ENCODE measurements at places on chromosomes 2 and 18.

GRCh38 chr2:84646514-84646913, 130.2 kb downstream of the DNAH6 start:
- DNase-seq: no peak

GRCh38 chr2:207253666-207254345, 88.1 kb upstream of the KLF7 start:
- DNase-seq: peak; percentile 18

- DNase-seq: no peak
Measured at GRCh38 chr18:7256618-7257425, 25.9 kb downstream of the LRRC30 start.

- no peak for DNase-seq
Measured at GRCh38 chr2:106607371-106607770, 120.2 kb downstream of the CD8B2 start.

- DNase-seq: no peak
Measured at GRCh38 chr2:170214309-170214948, 36.5 kb downstream of the MYO3B start.

DNA sequence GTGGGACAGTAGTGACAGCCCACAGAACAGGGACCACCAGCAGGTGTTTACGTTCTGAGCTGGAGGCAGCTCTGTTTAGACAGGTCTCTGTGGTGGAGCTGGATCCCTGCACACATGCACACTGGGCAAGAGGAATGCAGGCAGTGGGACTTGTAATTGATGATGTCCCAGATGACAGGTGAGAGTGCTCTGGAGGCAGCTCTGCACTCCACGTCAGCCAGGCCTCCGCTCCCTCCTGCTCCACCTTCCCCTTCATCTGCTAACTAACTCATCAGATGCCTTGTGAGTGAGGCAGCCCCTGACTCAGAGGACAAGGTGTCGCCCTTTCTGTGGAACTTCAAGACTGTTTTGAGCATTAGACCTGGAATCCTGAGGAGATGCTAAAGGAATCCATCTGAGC, 53.2 kb downstream of the SH3YL1 start:
- no peak for DNase-seq

GRCh38 chr2:19158896-19159295, 199.5 kb downstream of the OSR1 start:
- DNase-seq: no peak

DNA sequence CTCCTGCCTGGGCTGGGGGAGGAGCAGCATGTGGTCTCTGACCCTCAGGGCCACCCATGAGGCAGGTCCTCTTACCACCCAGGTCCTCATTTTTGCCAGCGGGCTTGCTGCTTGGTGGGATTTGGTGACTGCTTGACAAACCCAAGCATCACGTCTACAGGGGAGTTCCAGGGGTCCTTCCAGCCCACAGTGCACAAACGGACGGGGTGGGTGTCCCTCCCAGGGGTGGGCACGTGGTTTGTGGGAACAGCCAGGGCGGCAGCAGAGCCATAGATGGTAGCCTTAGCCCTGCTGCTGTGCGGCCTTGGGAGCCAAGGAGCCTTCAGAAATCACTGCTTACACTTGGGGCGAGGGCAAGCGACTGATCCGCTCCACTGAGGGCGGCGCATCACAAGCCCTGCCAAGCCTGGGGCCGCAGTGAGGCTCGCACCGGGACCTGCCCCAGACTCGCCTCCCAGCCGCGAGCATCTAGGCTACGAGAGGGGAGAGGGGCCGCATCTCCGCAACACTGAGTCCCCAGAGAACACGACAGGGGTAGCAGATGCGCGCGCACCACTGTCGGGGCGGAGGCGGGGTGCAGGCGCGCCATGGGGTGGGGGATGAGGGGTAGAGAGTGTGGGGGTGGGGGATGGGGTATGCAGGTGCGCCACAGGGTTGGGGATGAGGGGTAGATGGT, 36.9 kb downstream of the SNED1 start:
- DNase-seq: no peak

DNA sequence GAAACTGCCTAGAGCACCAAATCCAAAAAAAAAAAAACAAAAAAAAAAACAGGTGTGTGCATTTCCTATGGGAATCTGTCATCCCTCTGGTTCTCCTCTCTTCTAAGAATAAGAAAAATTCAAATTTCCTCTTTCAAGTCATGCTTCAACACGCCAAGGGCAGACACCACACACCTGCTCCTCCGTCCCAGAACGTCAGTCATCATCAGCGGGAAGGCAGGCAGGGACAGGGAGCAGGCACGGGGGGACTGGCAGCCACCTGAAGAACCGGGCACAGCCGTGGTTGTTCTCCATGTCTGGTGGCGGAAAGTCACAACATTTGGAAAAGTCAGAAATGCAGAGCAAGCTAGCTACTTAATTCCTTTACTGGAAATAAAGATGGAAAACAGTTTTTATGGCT, 214.8 kb downstream of the IKZF2 start:
- no peak for DNase-seq

GRCh38 chr18:77495982-77496690, 246.5 kb downstream of the GALR1 start:
- DNase-seq: no peak

GRCh38 chr18:53153281-53153680, 813.3 kb downstream of the DCC start:
- no peak for DNase-seq

DNA sequence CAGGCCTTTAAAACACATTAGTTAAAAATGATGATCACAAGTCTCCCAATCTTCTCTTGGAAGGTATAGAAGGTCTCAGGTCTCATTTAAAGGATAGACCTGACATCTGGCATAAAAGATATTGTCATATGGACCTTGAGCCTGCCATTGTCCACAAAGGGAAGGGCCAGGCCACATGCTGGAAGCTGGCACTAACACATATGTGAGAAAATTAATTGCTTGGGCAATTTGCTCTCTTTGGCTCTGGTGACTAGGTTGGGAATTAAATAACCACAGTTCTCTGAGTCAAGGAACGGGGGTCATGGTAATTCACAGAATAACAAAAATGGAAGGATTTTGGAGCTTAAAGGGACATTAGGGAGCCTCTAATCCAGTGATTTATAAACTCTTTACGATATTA, 727.3 kb downstream of the BCL11A start:
- no peak for DNase-seq

DNA sequence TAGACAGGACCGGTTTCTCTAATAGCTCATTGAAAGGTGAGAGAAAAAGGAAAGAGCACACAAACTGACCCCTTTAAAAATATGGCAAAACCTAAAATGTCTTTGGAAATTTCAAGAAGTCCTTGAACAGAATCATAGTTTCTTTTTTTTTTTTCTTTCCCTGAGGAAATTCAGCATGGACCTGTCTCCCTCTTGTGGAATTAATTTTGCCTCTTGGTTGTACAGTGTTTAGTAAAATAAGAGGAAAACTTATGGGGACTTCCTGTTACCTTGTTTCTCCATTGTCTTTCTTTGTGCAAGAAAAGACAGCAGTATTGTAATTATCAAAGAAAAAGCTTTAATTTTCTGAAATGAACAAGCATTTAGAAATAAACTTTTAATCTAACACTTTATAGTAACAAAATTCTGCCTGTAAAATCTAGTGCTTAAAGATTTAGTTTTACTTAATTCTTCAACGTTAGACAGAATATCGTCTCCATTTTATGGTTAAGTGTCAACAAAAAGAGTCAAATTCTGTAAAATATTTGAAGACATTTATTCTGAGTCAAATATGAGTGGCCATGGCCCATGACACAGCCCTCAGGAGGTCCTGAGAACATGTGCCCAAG, 176.3 kb upstream of the NABP1 start:
- no peak for DNase-seq

DNA sequence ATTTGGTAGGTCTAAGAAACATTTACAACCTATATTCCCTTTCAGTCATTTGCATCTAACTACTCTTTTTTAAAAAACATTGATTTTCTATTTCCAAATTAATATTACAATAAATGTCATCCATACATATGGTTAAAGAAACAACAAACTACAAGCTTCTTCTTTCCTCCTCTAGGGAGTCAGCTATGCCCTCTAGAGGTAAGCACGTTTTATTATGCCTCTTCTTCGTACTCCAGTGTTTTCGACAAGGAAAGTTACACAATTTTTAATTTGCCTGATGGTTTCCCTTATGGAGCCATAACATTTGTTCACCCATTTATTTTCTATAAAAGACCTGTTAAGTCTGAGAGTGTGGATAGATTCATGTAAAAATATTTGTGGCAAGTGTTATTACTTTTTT, 183.4 kb upstream of the CDH7 start:
- DNase-seq: peak; percentile 74

GRCh38 chr2:147543056-147543455, 301.8 kb upstream of the ACVR2A start:
- DNase-seq: no peak

- no peak for DNase-seq
Measured at GRCh38 chr18:2847317-2848246, 776 bp downstream of the EMILIN2 start.

- no peak for DNase-seq
Measured at GRCh38 chr2:172278667-172279066, 148.7 kb upstream of the ITGA6 start.

DNA sequence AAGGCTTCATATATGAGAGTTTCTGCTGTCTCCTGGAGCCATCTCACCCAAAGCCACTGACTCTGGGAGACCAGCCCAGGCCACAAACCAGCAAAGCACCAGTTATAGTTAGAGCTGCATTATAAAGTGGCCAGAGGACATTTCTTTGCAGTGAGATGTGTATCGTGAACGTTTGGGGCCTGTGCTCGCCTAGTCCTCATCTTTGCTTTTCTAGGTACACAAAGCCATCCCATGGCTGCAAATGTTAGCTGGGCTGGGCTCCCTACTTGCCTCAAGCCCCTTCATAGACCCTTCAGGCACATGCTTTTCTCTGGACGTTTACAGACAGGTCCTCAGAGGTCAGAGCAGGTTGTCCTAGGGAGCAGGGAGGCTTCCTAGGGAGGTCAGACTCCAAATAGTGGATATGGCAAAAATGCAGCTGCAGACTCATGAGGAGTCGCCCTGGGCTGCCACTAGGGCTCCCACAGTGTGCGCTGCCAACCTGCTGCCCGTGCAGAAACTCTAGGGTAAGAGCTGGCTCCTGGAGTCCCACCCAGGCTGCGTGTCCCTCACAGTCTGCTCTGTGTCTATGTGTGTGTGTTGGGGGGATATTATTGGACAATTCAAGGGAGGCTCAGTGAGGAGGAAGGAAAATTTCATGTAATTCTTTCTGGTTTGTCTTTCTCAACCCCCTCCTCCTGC, 141.0 kb downstream of the RPIA start:
- DNase-seq: no peak

GRCh38 chr2:23286758-23287704, 97.9 kb upstream of the KLHL29 start:
- DNase-seq: no peak

DNA sequence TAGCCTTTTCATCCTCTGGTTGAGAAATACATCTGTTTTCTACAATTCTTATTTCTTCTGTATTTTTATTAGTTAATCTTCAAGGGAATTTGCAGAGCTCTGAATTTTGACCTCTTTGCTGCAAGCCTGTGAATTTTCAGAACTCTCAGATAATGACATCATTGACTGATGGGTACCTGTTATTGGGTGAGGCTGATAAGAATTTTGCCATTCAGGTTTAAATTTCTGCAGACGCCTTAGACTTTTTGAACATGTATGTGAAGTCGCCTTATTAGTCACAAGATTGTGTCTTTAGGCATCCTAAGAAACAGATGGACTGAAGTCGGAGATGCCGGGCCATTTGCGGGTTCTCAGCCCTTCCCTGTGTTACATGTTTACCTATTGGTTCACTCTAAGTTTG, 82.4 kb downstream of the SPTBN1 start:
- no peak for DNase-seq

GRCh38 chr18:78769502-78770105, 210.0 kb upstream of the SALL3 start:
- no peak for DNase-seq

DNA sequence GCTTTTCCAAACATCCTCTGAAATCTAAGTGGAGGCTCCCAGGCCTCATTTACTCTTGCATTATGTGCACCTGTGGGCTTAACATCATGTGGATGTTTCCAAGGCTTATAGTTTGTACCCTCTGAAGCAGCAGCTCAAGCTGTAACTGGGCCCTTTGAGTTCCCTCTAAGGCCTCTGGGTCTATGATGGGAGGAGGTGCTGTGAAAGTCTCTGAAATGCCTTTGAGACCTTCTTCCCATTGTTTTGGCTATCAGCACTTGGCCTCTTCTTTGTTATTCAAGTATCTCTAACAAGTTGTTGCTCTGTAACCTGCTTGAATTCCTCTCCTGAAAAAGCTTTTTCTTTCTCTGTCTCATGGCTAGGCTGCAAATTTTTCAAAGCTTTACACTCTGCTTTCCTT, 58.1 kb upstream of the MYT1L start:
- no peak for DNase-seq
